ENCODE measurements at places on chromosomes 7 and 10. TPM values are rescaled to one million over a fixed set of nuclear protein-coding genes. Genes with fewer than 3 reads are reported as not detected.

SP4 gene
- 3.9 TPM for total RNA-seq

KEL gene
- not detected for total RNA-seq

LIPN gene
- not detected for total RNA-seq

TDRD1 gene
- 0.64 TPM for total RNA-seq

C7orf33 gene
- not detected for total RNA-seq

ZWINT gene
- total RNA-seq: 28.0 TPM

STOX1 gene
- under 0.01 TPM for total RNA-seq

MRPS17 gene
- 12.9 TPM for total RNA-seq

TFPI2 gene
- 140 TPM for total RNA-seq

DNA sequence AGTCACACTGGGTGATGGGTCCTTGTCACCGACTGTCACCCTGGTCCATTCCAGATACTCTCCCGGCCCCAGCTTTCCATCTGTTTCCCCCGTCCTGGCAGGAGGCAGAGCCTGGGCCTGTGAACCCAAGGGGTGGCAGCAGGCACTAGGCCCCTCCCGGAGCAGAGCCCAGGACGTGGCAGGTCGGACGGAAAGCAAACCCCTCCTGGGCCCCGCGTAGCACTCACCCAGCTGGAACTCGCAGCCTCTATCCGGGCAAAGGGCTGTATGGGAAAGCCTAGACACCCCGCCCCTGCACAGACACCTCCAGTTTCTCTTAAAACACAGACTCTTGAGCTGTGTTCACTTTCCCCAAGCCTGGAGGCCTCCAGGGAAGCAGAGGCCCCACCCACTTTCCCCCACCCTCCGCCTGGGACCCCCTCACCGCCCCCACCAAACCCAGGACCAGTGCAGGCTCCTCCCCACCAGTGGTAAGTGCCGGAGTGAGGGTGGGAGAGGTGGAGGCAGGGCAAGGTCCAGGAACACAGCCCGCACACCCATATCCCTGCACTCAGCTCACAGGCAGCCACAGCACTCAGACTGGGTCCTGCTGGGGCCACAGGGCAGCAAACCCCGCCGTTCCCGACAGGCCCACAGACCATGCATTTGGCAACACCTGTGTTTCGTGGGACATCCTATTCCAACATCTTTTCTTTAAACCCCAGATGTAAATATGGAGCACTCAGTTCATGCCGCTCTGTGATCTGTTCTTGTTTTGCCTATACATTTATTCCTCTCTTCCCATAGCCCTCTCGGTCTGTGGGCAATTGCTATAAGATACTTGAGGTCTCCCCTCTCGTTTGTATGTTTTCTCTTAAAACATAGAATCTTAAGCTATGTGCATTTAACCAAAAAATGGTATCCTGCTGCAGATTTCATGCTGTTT, 98.2 kb upstream of the PDGFA start:
- DNase-seq: no peak

DNA sequence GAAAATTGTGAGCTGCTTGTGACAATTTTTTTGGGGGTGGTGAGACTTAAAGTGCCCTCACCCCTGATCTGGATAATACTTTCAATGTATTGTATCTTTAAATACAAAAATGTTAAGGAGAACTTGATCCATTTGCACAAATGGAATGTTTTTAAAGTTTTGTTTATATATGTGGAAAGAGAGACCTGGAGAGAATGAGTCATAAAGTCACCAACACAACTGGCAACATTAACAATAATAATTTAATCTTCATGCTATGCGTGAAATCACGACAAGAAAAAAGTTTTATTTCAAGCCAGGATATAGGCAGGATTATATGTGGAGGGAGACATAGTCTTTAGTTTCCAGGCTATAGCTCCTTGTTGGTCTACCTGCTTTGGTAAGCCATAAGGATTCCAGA, 537.5 kb downstream of the GPAM start:
- peak; percentile 4 for DNase-seq

GRCh38 chr7:23531050-23531793, 559 bp downstream of the TRA2A start:
- peak; percentile 68 for DNase-seq

- DNase-seq: no peak
Measured at GRCh38 chr7:125090596-125090995, 161.0 kb upstream of the POT1 start.

- DNase-seq: peak; percentile 27
Measured at GRCh38 chr7:13894377-13894776, 95.1 kb downstream of the ETV1 start.

DNA sequence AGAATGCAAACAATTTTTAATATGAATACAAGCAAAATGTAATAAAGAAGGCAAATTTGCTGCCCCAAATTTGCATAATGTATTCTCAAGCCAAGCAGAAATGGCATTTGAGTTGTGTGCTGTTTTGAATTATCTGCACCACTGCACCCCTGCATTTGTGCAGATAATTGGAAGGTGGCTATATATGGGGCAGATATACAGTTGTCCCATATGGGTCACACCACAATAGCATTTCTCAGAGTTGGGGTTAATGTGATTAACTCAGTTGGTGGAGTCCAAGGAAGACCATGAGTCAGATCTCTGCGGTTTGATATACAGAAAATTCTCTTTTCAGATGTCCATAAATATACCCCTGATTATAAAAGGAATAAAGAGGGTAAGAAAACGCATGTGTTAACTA, 68.9 kb upstream of the EXOC4 start:
- DNase-seq: no peak

DNA sequence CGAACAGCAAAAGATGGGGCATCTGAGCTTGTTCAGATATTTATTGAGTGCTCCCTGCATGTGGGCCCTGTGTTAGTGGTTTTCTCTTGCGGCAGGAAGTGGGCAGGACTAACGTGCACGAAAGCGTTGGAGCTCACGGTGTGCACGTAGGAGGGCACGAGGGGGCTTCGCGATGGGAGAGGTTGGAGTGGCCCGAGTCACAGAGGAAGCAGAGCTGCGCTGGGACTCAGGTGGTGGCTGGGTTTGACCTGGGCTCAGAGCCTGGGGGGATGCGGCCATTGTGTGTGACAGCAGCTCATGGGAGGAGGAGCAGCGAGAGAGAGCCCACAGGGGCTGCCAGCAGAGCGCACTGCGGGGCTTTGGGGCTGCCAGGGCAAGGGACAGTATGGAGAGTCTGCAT, 7.7 kb downstream of the ZSCAN25 start:
- no peak for DNase-seq

- DNase-seq: peak; percentile 68
Measured at GRCh38 chr10:74598891-74599566, 227.4 kb upstream of the KAT6B start.

DNA sequence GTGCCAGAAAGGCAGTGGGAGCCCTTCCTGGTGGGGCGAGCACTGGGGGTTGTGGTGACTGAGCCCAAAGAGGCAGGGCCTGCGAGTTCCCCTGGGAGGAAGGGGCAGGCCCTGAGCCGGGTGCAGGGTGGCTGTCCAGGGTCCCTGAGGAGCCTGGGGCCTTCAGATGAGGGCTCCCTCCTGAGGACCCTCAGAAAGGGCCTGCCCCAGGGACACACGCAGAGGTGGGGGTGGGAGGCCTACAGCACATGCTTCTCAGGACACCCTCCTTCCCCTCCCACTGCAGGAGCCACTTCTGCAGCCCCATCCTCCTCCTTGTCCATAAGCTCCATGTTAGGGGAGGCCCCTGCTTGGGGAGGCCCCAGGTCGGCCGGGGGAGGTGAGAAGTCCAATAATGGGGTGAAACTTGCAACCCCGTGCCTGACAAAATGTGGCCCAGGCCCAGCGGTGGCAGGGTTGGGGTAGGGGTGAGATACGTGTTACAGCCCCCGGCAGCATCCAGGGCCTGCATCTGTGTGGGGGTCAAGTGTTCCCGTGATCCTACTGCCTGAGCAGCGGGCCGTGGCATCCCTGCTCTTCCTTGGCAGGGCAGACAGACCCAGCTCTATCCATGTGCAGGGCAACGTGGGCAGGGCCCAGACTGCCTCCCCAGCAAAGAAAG, 31.8 kb upstream of the RET start:
- no peak for DNase-seq

GRCh38 chr10:78602201-78602932, 466.4 kb upstream of the ZMIZ1 start:
- no peak for DNase-seq

Data from fibroblast of villous mesenchyme (primary cell).